KBM-7 (cell line): ENCODE measurements at places on chromosomes 12 and 14.

- no peak for DNase-seq
Observed at GRCh38 chr12:57908511-57908910, 32.9 kb upstream of the ATP23 start.

DNA sequence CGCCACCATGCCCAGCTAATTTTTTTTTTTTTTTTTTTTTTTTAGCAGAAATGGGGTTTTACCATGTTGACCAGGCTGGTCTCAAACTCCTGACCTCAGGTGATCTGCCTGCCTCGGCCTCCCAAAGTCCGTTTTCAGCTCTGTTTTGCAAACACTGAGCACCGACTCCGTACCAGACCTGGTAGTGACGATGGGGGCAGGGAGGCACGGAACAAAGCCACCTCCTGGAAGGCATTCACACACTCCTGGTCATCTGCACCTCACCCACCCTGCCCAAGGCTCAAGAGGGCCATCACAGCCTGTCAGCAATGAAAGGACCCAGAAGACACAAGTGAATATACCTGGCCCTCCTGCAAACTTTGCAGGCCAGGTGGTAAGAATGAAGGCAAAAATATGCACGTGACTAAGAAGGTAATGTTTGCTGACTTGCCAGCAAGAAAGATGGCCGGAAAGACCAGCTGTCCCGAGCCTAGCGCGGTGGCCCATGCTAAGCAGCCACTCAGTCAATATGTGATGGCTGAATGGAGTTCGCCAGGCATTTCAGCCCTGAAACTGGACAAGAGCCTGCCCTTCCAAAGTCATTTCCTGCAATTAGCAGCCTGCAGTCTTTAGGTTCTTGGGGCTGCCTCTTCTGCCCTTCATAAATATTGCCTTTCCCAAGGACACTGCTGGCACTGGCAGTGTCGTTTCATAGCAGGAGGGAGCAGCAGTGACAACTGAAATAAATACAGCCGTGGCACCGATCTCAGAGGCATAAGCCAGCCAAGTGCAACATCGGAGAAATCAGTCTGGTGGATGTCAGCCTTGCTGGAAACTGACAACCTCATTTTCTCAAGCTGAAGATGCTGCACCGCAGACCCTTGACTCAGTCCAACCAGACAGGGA is 17.6 kb downstream of the MMAB start:
- DNase-seq, result no peak

DNA sequence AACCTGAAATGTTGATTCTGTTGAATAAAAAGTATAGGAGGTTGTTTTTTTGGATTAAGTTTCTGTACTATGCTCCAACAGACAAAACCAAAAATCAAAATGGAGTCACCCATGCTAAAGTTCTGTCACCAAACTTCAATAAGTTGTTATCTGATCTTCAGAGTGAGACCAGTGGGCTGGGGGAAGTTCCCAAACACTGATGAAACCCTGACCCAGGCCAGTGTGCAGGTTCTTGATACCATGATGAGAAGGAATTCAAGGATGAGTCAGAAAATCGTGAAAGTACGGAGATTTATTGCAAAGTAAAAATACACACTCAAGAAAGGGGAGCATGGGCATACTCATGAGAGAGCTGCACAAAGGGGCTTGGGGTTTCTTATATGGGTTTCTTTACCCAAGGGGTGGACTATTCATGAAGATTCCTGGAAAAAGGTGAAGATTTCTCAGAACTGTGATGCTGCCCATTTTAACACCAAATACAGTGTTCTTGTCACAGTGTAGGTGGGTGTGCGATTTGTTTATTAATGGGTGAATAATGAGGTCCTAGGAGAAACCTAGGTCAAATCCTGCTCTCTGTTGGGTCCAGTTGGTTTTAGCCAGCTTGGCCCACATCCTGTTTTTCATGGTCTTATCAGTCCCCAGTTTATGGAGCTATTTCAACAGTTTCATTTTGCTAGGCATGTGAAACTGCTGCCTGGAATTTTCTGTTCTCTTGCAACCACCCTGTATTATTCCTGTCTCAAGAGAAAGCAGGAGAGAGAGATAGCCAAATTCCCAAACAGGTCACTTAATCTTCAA is 27.5 kb upstream of the DENND5B start:
- DNase-seq, result no peak

- DNase-seq, result no peak
Observed at GRCh38 chr12:91098941-91099340, 12.4 kb downstream of the LUM start.

DNA sequence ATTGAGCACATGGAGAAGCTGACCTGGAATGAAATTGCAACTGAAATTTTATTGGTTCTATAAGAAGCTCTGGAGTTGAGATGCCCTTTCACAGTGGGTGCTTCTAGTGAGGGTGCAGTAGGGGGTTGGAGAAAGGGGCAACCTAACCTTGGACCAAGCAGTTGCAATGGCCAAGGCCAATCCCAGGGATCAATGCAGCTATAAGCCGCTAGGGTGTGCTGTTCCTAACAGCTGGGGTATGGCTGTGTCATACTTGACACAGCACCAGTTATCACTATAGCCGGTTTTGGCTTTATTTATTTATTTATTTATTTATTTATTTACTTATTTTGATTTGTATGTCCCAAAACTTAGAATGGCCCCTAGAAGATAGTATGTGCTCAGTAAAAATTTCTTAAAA is 505.9 kb downstream of the FLRT2 start:
- peak; percentile 37 for DNase-seq

GRCh38 chr14:102321456-102322422 is 2.2 kb downstream of the ZNF839 start:
- no peak for DNase-seq

GRCh38 chr14:69312608-69313007 is 52.6 kb downstream of the GALNT16 start:
- DNase-seq, result no peak

- no peak for DNase-seq
Observed at GRCh38 chr12:93126069-93126474, 197.0 kb upstream of the EEA1 start.

GRCh38 chr14:52693532-52693931 is 1.8 kb downstream of the ERO1A start:
- DNase-seq, result no peak

- DNase-seq, result peak; percentile 72
Observed at GRCh38 chr12:9741726-9742125, 8.8 kb upstream of the CLECL1 start.

- peak; percentile 11 for DNase-seq
Observed at GRCh38 chr12:19893514-19893913, 454.2 kb downstream of the AEBP2 start.

DNA sequence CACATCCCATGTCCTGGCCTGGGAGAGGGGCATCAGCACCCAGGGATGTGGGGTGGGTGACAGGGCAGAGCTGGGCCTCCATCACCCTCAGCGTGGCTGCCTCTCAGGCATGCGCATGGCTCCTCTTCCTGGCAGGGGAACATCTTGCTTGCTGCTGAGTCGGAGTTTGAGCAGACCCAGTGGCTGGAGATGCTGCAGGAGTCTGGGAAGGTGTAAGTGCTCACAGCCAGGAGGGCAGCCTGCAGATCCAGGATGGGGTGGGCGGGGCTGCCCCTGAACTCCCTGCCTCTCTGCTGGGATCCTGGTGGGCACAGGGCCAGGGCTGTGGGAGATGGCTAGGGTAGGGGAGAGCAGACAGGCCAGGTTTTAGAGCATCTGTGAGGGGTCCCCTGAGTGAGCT is 16.2 kb downstream of the PLEKHD1 start:
- DNase-seq, result no peak

DNA sequence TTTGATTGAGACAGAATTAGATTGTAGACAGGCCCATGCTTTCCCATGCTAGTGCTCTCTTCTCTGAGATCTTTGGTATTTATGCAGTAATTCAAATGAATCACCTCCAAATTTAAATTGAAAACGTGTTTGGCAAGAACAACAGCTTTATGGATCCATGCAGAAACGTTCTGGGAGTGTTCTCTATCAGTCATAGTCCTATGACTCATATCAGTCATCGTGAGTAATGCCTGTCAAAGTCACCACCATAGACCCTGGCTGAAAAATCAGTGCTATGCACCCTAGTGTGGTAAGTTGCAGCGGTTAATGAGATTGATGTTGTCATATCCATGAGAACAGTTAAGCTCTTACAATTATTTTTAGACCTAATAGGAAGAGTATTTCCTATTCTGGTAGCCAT is 90.1 kb upstream of the FOXG1 start:
- DNase-seq, result no peak

DNA sequence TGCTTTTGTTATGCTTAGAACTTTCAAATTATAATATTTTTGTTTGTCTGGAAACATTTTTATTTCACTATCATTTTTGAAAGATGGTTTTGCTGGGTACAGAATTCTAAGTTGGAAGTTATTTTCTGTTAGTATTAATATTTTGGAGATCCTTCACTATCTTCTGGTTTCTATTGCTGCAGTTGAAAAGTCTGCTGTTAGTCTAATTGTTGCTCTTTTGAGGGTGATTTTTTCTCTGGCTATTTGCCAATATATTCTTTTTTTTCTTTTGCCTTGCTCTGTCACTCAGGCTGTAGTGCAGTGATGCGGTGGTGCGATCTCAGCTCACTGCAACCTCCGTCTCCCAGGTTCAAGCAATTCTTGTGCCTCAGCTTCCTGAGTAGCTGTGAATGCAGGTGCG is 28.2 kb upstream of the ARID2 start:
- no peak for DNase-seq

GRCh38 chr12:47218191-47218654 is 138.5 kb upstream of the AMIGO2 start:
- no peak for DNase-seq

GRCh38 chr12:129067491-129067890 is 214.2 kb downstream of the GLT1D1 start:
- no peak for DNase-seq

DNA sequence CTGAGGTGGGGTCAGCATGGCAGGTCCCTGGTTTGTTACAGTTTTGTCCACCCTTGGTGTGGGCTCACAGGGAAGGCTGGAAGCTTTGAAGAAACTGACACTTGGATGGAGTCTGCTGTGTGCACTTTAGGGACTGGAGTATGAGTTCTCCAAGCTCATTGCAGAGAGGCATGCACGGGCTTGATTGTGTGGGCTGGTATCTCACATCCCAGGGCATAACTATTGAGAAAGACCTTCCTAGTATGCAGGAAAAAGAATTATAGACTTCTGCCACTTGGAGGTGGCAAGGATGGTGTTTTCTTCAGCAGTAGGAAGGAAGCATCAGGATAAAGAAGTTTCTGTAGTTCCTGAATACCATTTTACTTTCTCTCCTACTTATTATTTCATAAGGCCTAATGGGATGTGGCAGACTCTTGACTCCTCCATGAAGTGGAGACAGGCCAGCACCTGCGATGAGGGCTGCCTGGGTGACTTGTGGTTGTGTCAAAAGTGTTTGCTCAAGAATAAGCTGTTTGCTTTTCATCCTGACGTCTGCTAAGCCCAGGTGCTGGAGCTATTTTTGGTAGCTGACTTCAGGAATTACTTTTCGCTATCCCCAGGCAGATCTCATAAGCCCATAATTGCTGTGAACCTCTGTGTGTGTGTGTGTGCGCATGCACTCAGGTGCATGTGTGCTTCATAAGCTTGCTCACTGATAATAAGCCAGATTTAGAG is 125.8 kb downstream of the KTN1 start:
- peak; percentile 49 for DNase-seq

- no peak for DNase-seq
Observed at GRCh38 chr12:7431993-7432685, 11.8 kb downstream of the CD163L1 start.

DNA sequence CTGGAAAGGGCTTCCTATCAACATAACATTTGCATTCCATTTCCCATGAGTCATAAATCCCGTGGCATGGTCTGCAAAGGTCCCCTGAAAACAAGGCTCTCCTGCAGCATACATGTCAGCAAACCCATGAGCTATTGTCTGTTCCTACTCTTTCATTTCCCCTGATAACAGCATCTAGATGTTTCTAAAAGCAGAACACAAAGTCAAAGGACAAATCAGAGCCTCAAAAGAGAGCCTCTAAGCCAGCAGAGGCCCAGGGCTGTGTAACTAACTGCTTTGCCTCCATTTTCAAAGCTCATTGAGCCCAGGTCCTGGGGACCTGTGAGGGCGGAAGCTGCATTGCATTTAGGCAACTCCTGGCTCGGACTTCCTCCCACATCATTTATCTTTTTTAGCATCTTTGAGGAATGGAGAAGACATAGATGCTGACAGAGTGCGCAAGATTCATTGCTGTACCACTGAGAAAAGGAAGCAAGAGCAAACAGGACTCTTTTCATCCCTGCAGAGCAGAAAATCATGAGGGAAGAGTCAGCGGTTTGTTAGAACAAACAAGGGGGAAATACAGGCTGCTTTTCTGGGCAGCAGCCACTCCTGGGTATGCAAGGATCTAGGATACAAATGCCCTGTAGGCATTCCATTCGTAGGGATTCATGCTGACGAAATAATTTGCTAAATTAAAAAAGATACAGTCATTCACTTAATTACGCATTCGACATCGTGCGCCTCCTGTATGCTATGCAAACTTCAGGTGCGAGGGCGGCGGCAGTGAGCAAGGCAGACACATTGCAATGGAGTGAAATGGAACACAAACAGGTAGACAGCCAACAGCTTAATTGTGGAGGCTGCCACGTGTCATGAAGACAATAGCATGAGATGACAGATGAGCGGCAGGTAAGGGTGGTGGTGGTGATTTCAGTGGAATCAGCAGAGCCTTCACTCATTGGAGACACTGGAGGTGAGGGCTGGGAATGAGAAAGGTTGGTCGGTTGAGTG is 131.0 kb downstream of the TMEM132D start:
- no peak for DNase-seq

DNA sequence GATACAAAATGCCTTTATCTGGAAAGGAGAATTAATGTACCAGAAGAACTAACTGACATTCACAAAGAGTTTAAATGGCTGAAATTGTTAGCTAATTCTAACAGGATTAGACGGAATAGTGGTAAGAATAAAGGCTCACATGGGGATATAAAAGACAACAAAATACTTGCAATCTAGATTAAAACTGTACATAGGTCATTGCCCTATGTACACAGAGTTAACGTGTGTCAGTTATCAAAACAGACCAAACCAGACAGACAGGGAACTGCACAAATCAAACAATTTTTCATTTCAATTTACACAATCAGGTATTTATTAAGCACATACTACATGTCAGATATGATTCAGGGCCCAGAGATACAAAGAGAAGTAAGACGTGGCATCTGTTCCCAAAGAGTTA is 12.6 kb downstream of the TMTC1 start:
- DNase-seq, result no peak

- DNase-seq, result no peak
Observed at GRCh38 chr14:71725922-71726579, 206.2 kb upstream of the RGS6 start.

DNA sequence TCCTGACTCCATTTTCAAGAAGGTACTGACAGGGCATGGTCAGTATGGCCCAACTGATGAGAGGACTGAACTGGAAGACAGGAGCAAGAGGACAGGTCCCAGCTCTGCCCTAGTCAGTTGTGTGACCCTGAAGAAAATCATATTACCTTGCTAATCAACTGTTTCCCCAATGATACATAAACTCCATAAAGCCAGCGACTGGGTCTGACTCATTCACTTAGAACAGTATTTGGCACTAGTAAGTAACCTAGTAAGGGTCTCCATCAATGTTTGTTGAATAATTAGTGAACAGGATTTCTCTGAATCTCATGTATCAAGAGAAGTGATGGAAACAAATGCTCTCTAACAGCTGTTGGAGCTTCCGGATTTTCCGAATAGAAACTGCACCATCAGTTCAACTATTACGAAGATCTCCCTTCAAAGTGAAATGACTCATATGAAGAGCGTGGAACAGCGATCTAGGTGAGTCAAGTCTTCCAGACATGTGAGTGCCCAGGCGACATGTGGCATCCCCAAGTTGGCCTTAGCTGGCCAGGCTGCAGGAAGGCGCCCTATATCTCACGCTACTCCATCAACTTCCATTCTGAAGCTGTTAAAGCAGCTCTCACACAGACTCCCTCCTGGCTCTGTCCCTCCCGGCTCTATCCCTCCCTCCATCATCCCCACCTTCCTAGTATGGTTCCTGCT is 94.5 kb downstream of the TTC7B start:
- no peak for DNase-seq

GRCh38 chr12:89051065-89051677 is 301.1 kb downstream of the DUSP6 start:
- peak; percentile 73 for DNase-seq
